ENCODE measurements at places on chromosomes 12 and 14.

DNA sequence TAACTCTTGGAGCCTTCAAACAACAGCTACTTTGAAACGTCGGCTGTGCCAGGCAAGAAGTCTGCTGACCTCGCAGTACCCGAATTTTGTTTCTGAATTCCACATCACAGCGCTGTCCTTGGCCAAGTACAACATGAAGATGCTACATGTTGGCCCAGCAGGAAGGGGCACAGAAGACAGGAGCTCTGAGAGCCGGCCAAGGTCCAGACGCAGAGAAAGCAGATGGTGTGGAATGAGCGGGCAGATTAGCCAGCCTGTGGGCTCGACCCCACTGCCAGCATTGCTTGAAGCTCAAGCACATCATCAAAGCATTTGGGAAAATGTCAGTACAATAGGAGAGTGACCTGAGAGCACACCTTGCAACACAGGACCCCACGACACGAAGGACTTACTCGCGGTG is 64.5 kb downstream of the FZD10 start:
- DNase-seq: no peak

DNA sequence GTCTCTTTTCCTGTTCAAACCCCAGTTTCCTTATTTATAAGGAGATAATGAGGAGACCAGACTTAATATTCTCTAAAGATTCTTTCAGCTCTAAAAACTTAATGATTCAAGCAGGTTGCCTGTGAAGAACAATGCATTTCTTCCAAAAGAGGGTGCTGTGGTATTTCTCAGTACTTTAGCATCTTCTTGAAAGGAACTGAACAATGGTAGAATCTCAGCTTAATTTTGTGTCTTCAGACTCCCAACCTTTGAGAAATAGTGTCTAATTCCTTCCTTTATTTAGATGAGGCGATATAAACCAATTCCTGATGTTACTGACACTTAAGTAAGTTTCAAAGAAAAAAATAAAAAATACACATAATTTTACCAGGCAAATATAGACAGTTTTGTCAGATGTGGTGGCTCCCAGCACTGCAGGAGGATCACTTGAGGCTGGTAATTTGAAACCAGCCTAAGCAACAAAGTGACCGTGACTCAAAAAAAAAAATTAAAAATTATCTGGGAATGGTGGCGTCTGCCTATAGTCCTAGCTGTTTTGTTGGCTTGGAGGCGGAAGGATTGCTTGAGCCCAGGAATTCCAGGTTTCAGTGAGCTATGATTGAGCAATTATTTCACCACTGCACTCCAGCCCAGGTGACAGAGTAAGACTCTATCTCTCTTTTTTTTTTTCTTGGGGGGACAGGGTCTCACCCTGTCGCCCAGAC is 76.9 kb upstream of the PSMA6 start:
- peak; percentile 78 for DNase-seq

DNA sequence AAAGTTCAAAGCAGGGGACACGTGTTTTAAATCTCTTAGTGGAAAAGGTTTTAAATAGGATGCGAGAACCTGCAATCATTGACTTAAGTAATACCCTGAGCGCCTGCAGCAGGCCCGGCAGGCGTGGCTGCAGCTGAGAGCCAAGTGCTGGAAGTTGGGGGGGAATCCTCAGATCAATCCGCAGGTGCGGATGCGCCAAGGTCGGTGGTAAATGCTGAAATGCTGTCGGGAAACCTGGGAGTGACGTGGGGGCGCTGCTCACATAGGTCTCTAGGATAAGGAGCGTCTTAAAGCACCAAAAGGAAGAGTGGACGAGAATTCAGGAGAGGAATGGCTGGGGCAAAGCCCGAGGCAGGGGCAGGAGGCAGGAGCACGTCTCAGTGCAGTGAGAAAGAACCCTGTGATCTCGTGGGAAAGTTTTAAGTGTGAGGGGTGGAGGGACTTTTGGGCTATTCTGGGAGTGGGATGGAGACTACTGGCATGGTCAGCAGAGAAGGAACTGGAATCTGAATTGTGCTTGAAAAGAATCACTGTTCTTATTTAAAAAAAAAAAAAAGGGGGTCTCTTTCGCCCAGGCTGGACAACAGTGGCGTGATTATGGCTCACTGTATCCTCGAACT is 883 bp upstream of the CDCA4 start:
- peak; percentile 55 for DNase-seq

GRCh38 chr12:9779209-9779608 is 18.5 kb upstream of the CD69 start:
- no peak for DNase-seq

GRCh38 chr12:85394065-85394464 is 114.0 kb downstream of the ALX1 start:
- no peak for DNase-seq

DNA sequence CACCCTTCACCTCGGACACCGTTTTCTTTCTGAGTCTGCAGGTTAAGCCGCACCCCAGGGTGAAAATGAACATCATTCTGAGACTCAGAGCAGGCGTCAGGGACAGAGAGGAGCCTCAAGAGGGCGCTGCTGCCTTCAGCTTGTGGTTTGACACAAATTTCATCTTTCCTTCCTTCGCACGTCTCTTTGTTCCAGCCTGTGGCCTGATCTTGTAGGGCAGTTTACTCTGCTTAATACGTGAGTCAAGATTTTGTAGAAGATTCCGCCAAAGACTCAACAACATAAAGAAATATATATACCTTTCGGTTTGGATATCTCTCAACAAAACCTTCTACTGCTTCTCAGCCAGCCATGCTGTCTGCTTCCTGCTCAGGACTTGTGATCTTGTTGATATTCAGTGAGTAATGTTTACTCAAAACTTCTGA is 329.3 kb upstream of the OR4E1 start:
- no peak for DNase-seq

GRCh38 chr12:88994537-88994936 is 357.8 kb downstream of the DUSP6 start:
- no peak for DNase-seq

All from fibroblast of villous mesenchyme (primary cell).